A549 treated with DMSO at 1 μM for 4 hours (cell line): ENCODE measurements at places on chromosomes 6 and 20. TPM values are rescaled to one million over a fixed set of nuclear protein-coding genes. Genes with fewer than 3 reads are reported as not detected.

The SLC24A3 gene
- 0.03 to 0.17 TPM (median 0.04 TPM) in 5 replicates for total RNA-seq

The ADGRF1 gene
- total RNA-seq, result 0.05 TPM in 2 of 5 replicates, not detected in the others

The ERVFRD-1 gene
- total RNA-seq, result not detected in 5 replicates

The SNAP25 gene
- total RNA-seq, result 16.7 to 22.0 TPM (median 18.6 TPM) in 5 replicates

The BPIFB1 gene
- total RNA-seq, result 0.12 to 0.14 TPM in 2 of 5 replicates, not detected in the others

The NCOA3 gene
- 38.1 to 53.0 TPM (median 46.8 TPM) in 5 replicates for total RNA-seq

The ECT2L gene
- total RNA-seq, result not detected in 5 replicates

The OR2B2 gene
- total RNA-seq, result not detected in 5 replicates

The TFAP2D gene
- total RNA-seq, result not detected in 5 replicates

The MED23 gene
- 6.5 to 8.9 TPM (median 7.8 TPM) in 5 replicates for total RNA-seq

The C6orf141 gene
- 21.2 to 29.9 TPM (median 24.9 TPM) in 5 replicates for total RNA-seq

The CCN6 gene
- not detected in 5 replicates for total RNA-seq

The CRISP3 gene
- not detected in 5 replicates for total RNA-seq

The DAAM2 gene
- total RNA-seq, result 0.02 TPM in 1 of 5 replicates, not detected in the others

The MAP3K7 gene
- total RNA-seq, result 11.3 to 15.2 TPM (median 13.7 TPM) in 5 replicates

The RCAN2 gene
- total RNA-seq, result not detected in 5 replicates

The SGK2 gene
- total RNA-seq, result 5.4 to 7.2 TPM (median 7.2 TPM) in 5 replicates

The NKX2-2 gene
- not detected in 5 replicates for total RNA-seq

The GRIK2 gene
- total RNA-seq, result 0.24 to 0.36 TPM (median 0.32 TPM) in 5 replicates

The CDH22 gene
- 0.03 to 0.07 TPM (median 0.04 TPM) in 4 of 5 replicates, not detected in the other for total RNA-seq

The MARCKS gene
- total RNA-seq, result 13.3 to 29.6 TPM (median 26.5 TPM) in 5 replicates

The GPLD1 gene
- 0.84 to 1.1 TPM (median 0.91 TPM) in 5 replicates for total RNA-seq

The SUMO4 gene
- 0.09 TPM in 1 of 5 replicates, not detected in the others for total RNA-seq

The NKAIN4 gene
- total RNA-seq, result 6.3 to 10.1 TPM (median 7.0 TPM) in 5 replicates

The XKR7 gene
- 0.01 to 0.04 TPM (median 0.02 TPM) in 5 replicates for total RNA-seq

The NDRG3 gene
- 21.9 to 24.6 TPM (median 24.1 TPM) in 5 replicates for total RNA-seq

The NRSN1 gene
- not detected in 5 replicates for total RNA-seq

The IL17F gene
- not detected in 5 replicates for total RNA-seq

The CDC40 gene
- 8.0 to 11.4 TPM (median 9.4 TPM) in 5 replicates for total RNA-seq

The GLP1R gene
- total RNA-seq, result not detected in 5 replicates
